ENCODE measurements at places on chromosomes 1 and 21.
A peak's percentile ranks its signal among the peaks of the same experiment; 100 is the strongest.

- DNase-seq, result peak; percentile 10
These were observed 87.7 kb downstream of the MAN1C1 start for GRCh38 chr1:25704267-25704691.

- no peak for DNase-seq
These were observed 121.3 kb downstream of the SEC16B start for GRCh38 chr1:177848577-177848976.

DNA sequence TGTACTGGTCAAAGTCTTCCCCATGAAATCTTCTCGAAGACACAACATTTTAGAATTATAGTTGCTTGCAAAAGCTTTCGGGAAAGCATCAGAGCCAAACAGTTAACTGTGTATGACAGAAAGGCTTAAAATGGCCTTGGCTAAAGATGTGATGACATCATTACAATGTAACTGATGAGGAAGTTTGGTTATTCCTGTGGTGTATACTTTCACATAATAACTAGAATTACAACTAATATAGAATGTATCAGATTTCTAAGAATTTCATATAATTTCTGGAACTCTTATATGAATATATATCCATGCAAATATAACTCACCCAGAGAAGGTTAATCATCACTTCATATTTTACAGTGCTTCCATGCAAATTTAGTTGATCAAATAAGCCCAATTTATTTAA lies 8.4 kb downstream of the TP73 start:
- no peak for DNase-seq

GRCh38 chr1:192086644-192087043 lies 71.6 kb upstream of the RGS18 start:
- no peak for DNase-seq

- DNase-seq, result no peak
These were observed 38.9 kb downstream of the MORN1 start for GRCh38 chr1:2352341-2352896.

GRCh38 chr1:76494807-76495206 lies 372.5 kb upstream of the ST6GALNAC5 start:
- DNase-seq, result no peak

DNA sequence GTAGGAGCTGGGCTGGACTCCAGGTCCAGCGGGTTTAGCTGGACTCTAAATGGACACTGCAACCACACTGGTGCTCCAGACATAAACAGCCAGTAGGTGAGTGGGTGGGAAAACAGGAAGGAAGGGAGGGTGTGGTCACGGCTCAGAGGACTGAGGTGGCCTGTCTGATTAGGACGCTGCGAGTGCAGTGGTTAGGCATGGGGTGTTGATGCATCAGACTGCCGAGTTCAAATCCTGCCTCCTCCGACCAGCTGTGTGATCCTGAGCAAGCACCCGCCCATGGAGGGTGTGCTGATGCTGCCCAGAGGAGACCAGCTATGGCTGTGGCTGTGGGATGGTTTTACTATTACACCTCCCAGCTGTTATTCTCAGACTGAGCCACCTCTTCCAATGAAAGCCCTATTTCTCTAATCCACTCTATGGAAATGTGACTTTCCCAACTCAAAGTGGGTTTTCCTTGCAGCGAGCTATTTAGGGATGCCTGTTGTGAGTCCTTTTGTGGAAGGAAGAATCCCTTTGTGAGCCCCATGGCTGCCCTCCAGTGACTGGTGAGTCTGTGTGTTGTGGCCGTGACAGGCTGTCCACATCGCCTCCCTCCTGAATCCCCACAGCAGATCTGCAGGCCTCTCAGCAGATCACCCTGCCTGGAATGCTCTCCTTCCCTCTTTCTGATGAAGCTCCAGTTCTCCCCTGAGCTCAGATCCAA lies 56.6 kb upstream of the EDN2 start:
- peak; percentile 11 for DNase-seq

- no peak for DNase-seq
These were observed 1.3 kb downstream of the CMPK1 start for GRCh38 chr1:47334765-47335435.

DNA sequence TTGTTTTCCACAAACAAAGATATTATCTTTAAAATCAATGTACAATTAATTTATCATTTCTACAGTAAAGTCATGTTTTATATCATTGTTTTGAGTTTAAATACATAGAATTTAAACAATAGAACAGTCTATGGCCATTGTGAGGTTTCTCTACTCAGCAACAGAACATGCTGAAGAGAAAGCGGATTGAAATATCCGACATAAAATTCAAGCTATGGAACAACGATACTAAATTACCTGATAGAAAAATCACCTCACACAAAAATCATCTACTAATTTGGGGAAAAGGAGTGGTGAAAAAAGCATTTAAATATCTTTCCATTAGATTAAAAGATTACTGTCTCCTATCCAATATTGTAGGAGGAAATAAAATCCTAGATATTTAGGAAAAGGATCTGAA lies 12.6 kb downstream of the CDKN2C start:
- DNase-seq, result no peak

Data from midbrain (tissue), 1 donor.